ENCODE measurements at places on chromosomes 12 and 14. TPM values are rescaled to one million over a fixed set of nuclear protein-coding genes. Genes with fewer than 3 reads are reported as not detected.

Gene GSC
- polyA plus RNA-seq: 1.7 TPM

Gene SERPINA12
- not detected for polyA plus RNA-seq

Gene CFAP54
- 0.04 TPM for polyA plus RNA-seq

Gene FGF6
- polyA plus RNA-seq: not detected

Gene BEGAIN
- 32.2 TPM for polyA plus RNA-seq

Gene SCN8A
- 2.1 TPM for polyA plus RNA-seq

Gene CLEC4E
- polyA plus RNA-seq: 0.19 TPM

GRCh38 chr12:96294831-96295230 is 100.7 kb downstream of the ELK3 start:
- no peaks in the 10 kb centered on the region for H3K4me1 ChIP-seq
- H3K36me3 ChIP-seq: no peaks in the 10 kb centered on the region
- H3K27me3 ChIP-seq: no peaks in the 10 kb centered on the region
- no peak overlapping the region for H3K27ac ChIP-seq
- H3K4me3 ChIP-seq: no peak overlapping the region

- H3K27me3 ChIP-seq: no peaks in the 10 kb centered on the region
- no peaks in the 10 kb centered on the region for H3K36me3 ChIP-seq
- H3K4me1 ChIP-seq: peaks cover 66% of the 10 kb centered on the region
- peak overlapping the region; percentile 8 for H3K27ac ChIP-seq
- DNase-seq: no peak
Measured at GRCh38 chr12:51972849-51973273, 21.4 kb downstream of the ACVR1B start.

DNA sequence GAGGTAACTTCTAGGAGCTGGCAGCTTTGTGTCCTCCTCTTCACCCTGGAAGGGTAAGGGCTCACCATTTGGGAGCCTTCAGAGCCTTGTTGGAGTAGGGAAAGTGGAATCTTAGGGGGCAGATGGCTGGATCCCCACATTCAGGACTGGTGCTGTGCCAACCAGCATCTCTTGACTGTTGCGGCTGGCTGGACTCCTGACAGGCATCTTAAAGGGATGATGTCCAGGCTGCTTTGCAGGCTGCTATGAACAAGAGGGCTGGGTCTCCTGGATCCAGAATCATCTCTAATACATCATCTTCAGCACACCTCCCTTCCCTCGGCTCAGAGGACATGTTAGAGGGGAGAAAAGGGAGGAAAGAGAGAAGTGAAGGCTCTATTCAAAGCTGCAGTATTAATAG is 4.4 kb downstream of the CACNB3 start:
- H3K36me3 ChIP-seq: no peaks in the 10 kb centered on the region
- H3K4me3 ChIP-seq: no peak overlapping the region
- H3K4me1 ChIP-seq: peaks cover 2% of the 10 kb centered on the region

DNA sequence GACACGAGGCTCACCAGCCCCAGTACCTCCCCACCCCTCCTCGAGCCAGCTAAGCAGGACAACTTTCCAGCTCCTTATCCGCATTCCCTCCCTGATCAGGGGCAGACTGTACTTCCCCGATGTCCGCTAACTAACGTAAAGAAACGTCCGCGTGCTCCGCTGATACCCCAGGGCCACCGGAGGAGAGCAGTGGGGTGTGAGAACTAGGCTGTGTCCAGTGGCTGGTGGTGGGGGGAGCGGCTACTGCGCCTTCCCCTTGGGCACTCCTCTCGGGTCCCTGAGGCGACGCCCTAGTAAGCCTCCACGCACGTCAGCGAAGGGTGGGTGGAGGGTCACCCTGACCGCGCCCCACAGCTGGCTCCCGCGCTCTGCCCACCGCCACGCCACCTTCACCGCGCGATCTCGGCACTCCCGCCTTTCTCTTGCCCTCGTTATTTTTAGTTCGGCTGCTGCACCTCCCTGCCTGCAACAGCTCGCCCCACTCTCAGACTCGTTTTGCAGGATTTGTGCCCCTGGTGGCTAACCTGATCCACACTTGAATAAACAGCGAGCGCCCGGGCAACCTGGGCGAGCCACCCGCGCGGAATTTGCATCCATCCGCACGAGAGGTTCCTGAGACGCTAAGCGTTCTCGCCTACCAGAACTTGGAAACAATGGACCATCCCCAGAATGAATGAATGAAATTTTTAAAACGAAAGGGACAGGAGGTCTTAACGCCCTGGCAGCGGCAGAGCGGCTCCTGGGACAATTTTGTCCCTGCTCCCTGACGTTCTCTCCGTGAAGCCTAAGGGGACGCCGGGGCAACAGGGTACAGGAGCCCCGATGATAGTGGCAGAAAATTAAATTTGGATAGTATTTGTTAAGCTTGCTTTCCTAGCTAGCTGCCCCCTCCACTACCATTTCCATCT is 6.9 kb upstream of the BMP4 start:
- H3K4me3 ChIP-seq: peak overlapping the region; percentile 32
- no peak overlapping the region for H3K27ac ChIP-seq
- H3K4me1 ChIP-seq: peaks cover 5% of the 10 kb centered on the region
- no peaks in the 10 kb centered on the region for H3K36me3 ChIP-seq

- H3K36me3 ChIP-seq: no peaks in the 10 kb centered on the region
- H3K4me1 ChIP-seq: no peaks in the 10 kb centered on the region
- H3K27me3 ChIP-seq: no peaks in the 10 kb centered on the region
- H3K27ac ChIP-seq: no peak overlapping the region
- no peak overlapping the region for H3K4me3 ChIP-seq
- peak; percentile 31 for DNase-seq
Measured at GRCh38 chr12:131860472-131861260, 32.5 kb downstream of the MMP17 start.

- no peaks in the 10 kb centered on the region for H3K36me3 ChIP-seq
- no peaks in the 10 kb centered on the region for H3K4me1 ChIP-seq
- no peak overlapping the region for H3K4me3 ChIP-seq
- H3K27ac ChIP-seq: no peak overlapping the region
Measured at GRCh38 chr12:89768586-89769482, 60.2 kb upstream of the ATP2B1 start.

- no peak overlapping the region for H3K4me3 ChIP-seq
- H3K27ac ChIP-seq: no peak overlapping the region
- no peaks in the 10 kb centered on the region for H3K4me1 ChIP-seq
- peak; percentile 13 for DNase-seq
- H3K36me3 ChIP-seq: no peaks in the 10 kb centered on the region
Measured at GRCh38 chr12:2283916-2284315, 231.1 kb downstream of the CACNA1C start.

GRCh38 chr14:100680439-100681051 is 46.1 kb upstream of the DLK1 start:
- no peak overlapping the region for H3K27ac ChIP-seq
- no peaks in the 10 kb centered on the region for H3K36me3 ChIP-seq
- H3K4me3 ChIP-seq: no peak overlapping the region
- no peaks in the 10 kb centered on the region for H3K4me1 ChIP-seq
- H3K27me3 ChIP-seq: no peaks in the 10 kb centered on the region

GRCh38 chr14:51394804-51395203 is 154.8 kb downstream of the TMX1 start:
- no peak overlapping the region for H3K4me3 ChIP-seq
- no peaks in the 10 kb centered on the region for H3K36me3 ChIP-seq
- H3K27ac ChIP-seq: no peak overlapping the region
- DNase-seq: no peak
- no peaks in the 10 kb centered on the region for H3K27me3 ChIP-seq

GRCh38 chr12:97038834-97039233 is 131.8 kb downstream of the NEDD1 start:
- no peak overlapping the region for H3K4me3 ChIP-seq
- H3K27ac ChIP-seq: no peak overlapping the region
- DNase-seq: no peak
- H3K4me1 ChIP-seq: no peaks in the 10 kb centered on the region

DNA sequence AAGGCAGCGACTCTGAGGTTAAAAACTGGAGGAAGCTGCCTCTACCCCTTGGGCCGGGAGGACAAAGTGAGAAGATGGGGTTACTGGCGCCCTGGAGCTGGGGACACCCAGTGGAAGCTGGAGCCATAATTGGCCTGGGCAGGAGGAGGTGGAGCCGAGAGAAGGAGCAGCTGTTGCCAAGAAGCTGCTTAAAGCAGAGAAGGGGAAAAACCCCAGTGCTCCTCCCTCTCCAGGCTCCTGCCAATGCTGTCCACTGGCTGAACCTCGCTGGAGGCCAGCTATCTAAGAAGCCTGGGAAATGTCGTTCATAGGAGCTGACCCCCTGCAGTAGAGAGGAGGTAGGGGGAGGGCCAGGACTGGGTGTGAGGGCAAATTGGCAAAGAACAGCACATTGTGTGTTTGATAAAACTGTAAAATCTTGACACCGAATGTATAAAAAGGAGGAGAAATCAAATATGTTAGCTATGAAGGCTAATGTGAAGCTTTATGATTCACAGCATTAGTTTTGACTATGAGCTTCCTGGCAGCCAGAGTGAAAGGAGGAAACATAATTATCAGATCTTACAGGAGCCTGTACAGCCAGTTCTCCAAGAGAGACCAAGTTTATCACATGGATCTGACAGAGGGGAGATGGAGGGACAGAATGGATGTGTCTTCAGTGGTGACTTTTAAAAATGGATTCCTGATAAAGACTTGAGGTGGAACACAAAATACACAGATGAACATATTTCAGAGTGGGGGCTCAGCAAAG is 9.5 kb downstream of the HHIPL1 start:
- H3K4me3 ChIP-seq: no peak overlapping the region
- peak; percentile 64 for DNase-seq
- H3K27ac ChIP-seq: no peak overlapping the region
- H3K4me1 ChIP-seq: no peaks in the 10 kb centered on the region
- no peaks in the 10 kb centered on the region for H3K36me3 ChIP-seq
- no peaks in the 10 kb centered on the region for H3K27me3 ChIP-seq

- peaks cover 11% of the 10 kb centered on the region for H3K4me1 ChIP-seq
- H3K36me3 ChIP-seq: no peaks in the 10 kb centered on the region
- no peak for DNase-seq
- no peaks in the 10 kb centered on the region for H3K27me3 ChIP-seq
Measured at GRCh38 chr14:68135028-68135427, 315.4 kb downstream of the RAD51B start.

- no peaks in the 10 kb centered on the region for H3K36me3 ChIP-seq
- H3K4me3 ChIP-seq: no peak overlapping the region
- no peak overlapping the region for H3K27ac ChIP-seq
- DNase-seq: no peak
- peaks cover 56% of the 10 kb centered on the region for H3K4me1 ChIP-seq
- H3K27me3 ChIP-seq: no peaks in the 10 kb centered on the region
Measured at GRCh38 chr14:63474111-63474510, 69.1 kb downstream of the PPP2R5E start.

GRCh38 chr14:22780105-22780679 is 13.7 kb downstream of the OXA1L start:
- H3K27ac ChIP-seq: no peak overlapping the region
- DNase-seq: no peak
- no peaks in the 10 kb centered on the region for H3K27me3 ChIP-seq
- no peaks in the 10 kb centered on the region for H3K36me3 ChIP-seq
- H3K4me1 ChIP-seq: no peaks in the 10 kb centered on the region

GRCh38 chr12:122834921-122835749 is at the start of gene HIP1R:
Gene HIP1R (plus strand): TSS chr12:122835457. CDS start chr12:122835551, 94 bp downstream.
- peak; percentile 76 for DNase-seq
